ENCODE measurements at places on chromosomes 12 and 14. TPM values are rescaled to one million over a fixed set of nuclear protein-coding genes. Genes with fewer than 3 reads are reported as not detected.

BMP4 gene
- 21.5 TPM for total RNA-seq

RILPL1 gene
- 47.2 TPM for total RNA-seq

STRN3 gene
- 90.1 TPM for total RNA-seq

PRPH gene
- total RNA-seq, result 10.4 TPM

SELPLG gene
- 9.6 TPM for total RNA-seq

CFAP54 gene
- 5.8 TPM for total RNA-seq

P2RX2 gene
- 4.1 TPM for total RNA-seq

CLEC4A gene
- total RNA-seq, result 2.2 TPM

LRRC10 gene
- total RNA-seq, result not detected

GRCh38 chr14:101061411-101062064 lies 158.0 kb upstream of the RTL1 start:
- no peak overlapping the region for H3K4me3 ChIP-seq
- peaks cover 6% of the 10 kb centered on the region for H3K27me3 ChIP-seq
- no peaks in the 10 kb centered on the region for H3K4me1 ChIP-seq
- no peaks in the 10 kb centered on the region for H3K36me3 ChIP-seq
- no peak for DNase-seq
- no peak overlapping the region for H3K27ac ChIP-seq

DNA sequence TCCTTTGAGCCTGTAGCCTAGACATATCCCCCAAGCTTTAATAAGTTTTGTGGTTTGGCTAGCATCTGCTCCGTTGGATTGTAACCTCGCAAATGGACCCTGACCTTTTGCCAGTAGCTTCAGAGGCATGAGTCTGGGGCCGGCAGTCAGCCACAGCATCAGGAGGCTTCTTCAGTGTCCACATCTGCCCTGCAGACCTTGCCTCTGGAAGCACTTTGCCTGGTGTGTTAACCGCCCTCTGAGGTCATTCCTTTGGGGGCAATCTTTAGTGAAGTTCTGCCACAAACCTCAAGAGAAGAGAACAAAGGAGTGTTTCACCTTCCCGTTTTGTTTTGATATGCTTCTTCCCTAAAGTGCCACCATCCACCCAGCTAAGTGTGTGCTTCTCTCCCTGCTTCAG lies 71.4 kb downstream of the GNS start:
- peaks cover 18% of the 10 kb centered on the region for H3K36me3 ChIP-seq
- H3K4me3 ChIP-seq, result no peak overlapping the region
- peak overlapping the region; percentile 69 for H3K27ac ChIP-seq

DNA sequence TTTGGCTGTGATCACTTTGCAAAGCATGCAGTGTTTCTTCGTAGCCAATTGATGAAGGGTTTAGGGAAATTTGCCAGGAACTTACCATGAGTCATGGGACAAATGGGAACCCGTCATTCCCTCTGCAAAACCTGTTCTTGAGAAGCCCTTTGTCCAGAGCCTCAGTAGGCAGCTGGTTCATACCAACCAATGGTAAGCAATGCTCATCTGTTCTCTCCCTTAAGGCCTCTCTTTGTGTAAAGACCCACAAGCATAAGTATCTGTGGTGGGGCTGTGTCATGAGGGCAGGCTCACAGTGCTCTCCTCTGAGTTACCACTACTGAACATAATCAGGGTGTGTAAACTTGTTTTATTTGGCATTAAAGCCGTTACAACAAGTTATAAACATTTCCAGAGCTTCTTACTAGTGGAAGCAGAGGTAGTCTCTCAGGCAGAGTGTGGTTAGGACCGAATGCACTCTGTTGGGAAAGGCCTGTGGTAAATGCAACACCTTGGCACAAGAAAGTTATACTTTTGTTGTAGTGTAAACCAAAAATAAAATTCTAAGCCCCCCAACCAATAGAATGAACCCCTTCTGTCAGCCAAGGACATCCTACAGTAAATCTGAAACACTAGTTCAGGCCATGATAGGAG lies 119.8 kb downstream of the SINHCAF start:
- no peaks in the 10 kb centered on the region for H3K27me3 ChIP-seq
- H3K36me3 ChIP-seq, result no peaks in the 10 kb centered on the region
- peak; percentile 77 for DNase-seq
- H3K4me3 ChIP-seq, result no peak overlapping the region

- no peak for DNase-seq
- no peaks in the 10 kb centered on the region for H3K27me3 ChIP-seq
- H3K27ac ChIP-seq, result peak overlapping the region; percentile 49
- no peaks in the 10 kb centered on the region for H3K36me3 ChIP-seq
These were observed 134.2 kb downstream of the TGFB3 start for GRCh38 chr14:75847584-75847983.

GRCh38 chr12:47980779-47981495 lies 17.5 kb downstream of the TMEM106C start:
- H3K4me3 ChIP-seq, result no peak overlapping the region
- no peak overlapping the region for H3K27ac ChIP-seq
- H3K4me1 ChIP-seq, result no peaks in the 10 kb centered on the region
- H3K36me3 ChIP-seq, result no peaks in the 10 kb centered on the region
- H3K27me3 ChIP-seq, result no peaks in the 10 kb centered on the region

DNA sequence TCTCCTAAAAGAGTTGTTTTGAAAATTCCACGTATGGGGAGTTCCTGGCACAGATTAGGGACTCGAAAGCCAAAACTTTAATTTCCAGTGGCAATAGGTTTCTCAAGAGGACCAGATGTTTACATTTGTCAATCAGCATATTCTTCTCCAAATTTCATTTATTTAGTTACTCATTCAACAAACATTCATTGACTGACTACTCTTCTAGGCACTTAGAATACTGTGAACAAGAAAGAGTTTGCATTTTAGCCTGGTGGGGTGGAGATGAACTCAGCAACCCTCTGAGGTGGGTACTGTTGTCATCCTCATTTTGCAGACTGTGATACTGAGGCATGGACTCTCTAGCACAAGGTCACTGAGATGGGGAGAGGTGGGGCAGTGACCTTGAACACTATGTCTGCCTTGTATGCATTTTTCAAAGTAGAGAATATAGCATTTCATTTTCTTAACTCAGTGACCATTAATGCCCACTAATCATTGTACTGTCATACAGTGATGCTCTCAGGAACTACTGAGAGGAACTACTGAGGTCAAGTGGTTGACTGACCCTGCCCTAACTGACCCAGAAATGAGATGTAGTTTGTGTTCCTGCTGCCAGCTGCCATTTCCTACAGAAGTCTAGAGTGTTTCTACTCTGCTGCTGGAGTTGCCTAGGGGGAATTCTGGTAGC lies 2.2 kb downstream of the L3HYPDH start:
- H3K27me3 ChIP-seq, result no peaks in the 10 kb centered on the region
- no peak for DNase-seq

DNA sequence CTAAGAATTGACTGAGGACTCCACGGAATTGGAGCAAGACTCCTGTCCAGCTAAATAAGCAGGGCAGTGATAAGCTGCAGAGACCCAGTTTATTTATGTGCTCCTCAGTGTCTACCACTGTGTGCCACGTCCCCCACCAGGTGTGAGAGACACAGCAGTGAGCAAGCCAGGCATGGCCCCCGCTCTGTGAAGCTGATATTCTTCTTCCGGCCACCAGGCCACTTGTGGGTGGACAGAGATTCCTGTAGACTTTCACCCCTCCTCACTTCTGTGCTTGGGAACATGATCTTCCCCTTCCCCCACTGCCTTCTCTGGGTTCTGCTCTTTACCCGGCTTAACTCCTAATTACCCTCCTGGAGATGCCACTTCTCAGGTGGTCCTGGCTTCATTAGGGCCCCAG lies 21.3 kb downstream of the BRAP start:
- H3K27ac ChIP-seq, result no peak overlapping the region
- H3K4me1 ChIP-seq, result no peaks in the 10 kb centered on the region
- no peaks in the 10 kb centered on the region for H3K27me3 ChIP-seq
- no peak for DNase-seq

DNA sequence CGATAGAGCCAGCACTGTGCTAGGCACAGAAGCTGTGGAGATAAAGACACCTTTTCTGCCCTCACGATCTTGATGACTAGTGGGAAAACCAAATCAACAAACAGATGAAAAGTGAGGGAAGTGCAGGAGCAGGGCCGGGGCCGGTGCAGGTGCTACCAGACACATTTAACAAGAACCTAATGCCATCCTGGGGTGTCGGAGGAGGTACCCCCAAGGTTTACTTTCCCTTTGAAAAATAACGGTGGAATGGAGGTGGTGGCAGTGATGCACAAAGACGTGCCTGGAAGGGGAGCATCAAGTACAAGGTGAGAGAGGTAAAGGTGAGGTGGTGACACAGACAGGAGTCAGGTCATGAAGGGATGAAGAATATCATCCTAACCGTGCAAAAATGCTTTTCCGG lies 22.1 kb downstream of the SLC6A13 start:
- no peaks in the 10 kb centered on the region for H3K36me3 ChIP-seq
- H3K27me3 ChIP-seq, result peaks cover 16% of the 10 kb centered on the region
- H3K27ac ChIP-seq, result no peak overlapping the region
- H3K4me1 ChIP-seq, result no peaks in the 10 kb centered on the region
- H3K4me3 ChIP-seq, result no peak overlapping the region

GRCh38 chr12:571795-572531 lies 91.3 kb downstream of the NINJ2 start:
- peak overlapping the region; percentile 95 for H3K27ac ChIP-seq
- H3K36me3 ChIP-seq, result no peaks in the 10 kb centered on the region
- H3K4me3 ChIP-seq, result no peak overlapping the region
- peaks cover 55% of the 10 kb centered on the region for H3K4me1 ChIP-seq
- no peak for DNase-seq

DNA sequence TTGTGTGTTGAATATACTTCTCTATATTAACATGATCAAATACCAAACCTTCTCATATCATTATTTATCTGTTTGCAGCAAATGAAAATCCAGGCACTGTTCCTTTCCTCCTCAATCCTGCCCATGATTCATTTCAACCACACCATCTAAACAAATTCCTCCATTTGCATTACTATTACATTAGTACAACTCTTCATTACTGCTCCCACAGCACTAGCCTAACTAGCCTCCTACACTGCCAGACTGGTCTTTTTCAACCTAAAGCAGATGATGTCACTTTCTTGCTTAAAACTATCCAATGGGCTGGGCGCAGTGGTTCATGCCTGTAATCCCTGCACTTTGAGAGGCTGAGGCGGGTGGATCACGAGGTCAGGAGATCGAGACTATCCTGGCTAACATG lies 117.3 kb upstream of the MYF6 start:
- H3K27ac ChIP-seq, result no peak overlapping the region
- H3K4me3 ChIP-seq, result no peak overlapping the region
- H3K36me3 ChIP-seq, result no peaks in the 10 kb centered on the region
- DNase-seq, result no peak

DNA sequence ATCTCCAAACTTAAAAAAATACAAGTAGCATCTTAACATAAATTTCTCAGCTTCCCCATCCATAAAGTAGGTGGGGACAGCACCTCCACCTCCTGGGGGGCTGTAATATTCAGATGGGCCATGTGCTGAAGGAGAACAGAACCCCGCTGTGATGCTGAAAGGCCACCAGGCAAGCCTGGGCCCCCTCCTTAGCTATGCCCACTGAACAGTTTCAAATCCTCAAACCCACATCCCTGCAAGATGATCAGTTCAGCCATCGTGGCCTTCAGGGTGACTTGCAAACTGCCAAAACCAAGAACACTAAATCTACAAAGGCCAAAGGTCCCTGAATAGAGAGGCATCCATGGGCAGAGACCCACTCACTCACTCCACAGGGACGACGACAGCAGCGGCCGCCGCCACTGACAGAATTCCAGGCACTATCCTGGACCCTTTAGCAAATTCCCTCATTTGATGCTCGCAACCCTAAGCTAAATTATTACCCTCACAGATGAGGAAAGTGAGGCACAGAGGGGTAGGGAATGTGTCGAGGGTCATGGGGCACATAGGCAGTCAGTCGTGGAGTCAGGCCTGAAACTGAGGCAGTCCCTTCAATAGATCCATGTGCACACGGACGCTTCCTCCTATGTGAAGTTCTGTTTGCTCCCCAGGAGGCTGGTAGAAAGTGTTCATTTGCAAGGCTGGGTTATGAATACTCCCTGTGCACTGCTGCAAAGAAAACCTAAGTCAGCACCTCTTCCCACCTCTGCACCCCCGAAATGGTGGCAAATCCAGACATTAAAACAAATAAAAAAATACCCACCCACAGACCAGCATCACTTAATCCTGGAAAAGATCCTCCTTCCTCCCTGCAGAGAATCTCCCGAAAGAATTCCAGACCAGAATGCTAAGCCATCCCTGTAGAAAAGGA lies 5.9 kb downstream of the ITPK1 start:
- H3K27ac ChIP-seq, result no peak overlapping the region
- no peaks in the 10 kb centered on the region for H3K36me3 ChIP-seq
- H3K4me3 ChIP-seq, result no peak overlapping the region
- H3K4me1 ChIP-seq, result peaks cover 95% of the 10 kb centered on the region
- no peak for DNase-seq

GRCh38 chr14:96614481-96614881 lies 112.3 kb downstream of the PAPOLA start:
- H3K4me3 ChIP-seq, result no peak overlapping the region
- peaks cover 3% of the 10 kb centered on the region for H3K27me3 ChIP-seq
- H3K4me1 ChIP-seq, result no peaks in the 10 kb centered on the region
- H3K36me3 ChIP-seq, result no peaks in the 10 kb centered on the region
- no peak for DNase-seq

DNA sequence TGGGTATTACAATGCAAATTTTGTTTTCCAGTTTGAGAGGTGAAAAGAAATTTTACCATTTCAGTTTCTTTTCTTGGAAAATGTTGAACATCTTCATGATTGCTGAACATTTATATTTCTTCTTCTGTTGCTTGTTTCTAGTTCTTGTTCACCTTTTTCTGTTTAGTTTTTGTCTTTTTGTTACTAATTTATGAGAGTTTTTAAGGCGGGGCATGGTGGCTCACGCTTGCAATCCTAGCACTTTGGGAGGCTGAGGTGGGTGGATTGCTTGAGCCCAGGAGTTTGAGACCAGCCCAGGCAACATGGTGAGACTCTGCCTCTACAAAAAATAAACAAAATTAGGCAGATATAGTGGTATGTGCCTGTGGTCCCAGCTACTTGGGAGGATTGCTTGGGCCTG lies 10.7 kb downstream of the KIF5A start:
- H3K27me3 ChIP-seq, result no peaks in the 10 kb centered on the region
- DNase-seq, result no peak
- no peak overlapping the region for H3K4me3 ChIP-seq
- H3K36me3 ChIP-seq, result no peaks in the 10 kb centered on the region
- no peak overlapping the region for H3K27ac ChIP-seq

- H3K27ac ChIP-seq, result peak overlapping the region; percentile 43
- H3K36me3 ChIP-seq, result no peaks in the 10 kb centered on the region
- no peaks in the 10 kb centered on the region for H3K27me3 ChIP-seq
- H3K4me3 ChIP-seq, result no peak overlapping the region
- peaks cover 14% of the 10 kb centered on the region for H3K4me1 ChIP-seq
- no peak for DNase-seq
These were observed 47.5 kb downstream of the ZNF664 start for GRCh38 chr12:124020514-124020949.

- H3K36me3 ChIP-seq, result no peaks in the 10 kb centered on the region
- DNase-seq, result no peak
- H3K4me1 ChIP-seq, result no peaks in the 10 kb centered on the region
- H3K4me3 ChIP-seq, result no peak overlapping the region
- no peaks in the 10 kb centered on the region for H3K27me3 ChIP-seq
These were observed 234.9 kb downstream of the KTN1 start for GRCh38 chr14:55814873-55815272.

GRCh38 chr14:31207287-31207754 lies 272 bp downstream of the HECTD1 start:
- peaks cover 15% of the 10 kb centered on the region for H3K36me3 ChIP-seq
- H3K27me3 ChIP-seq, result no peaks in the 10 kb centered on the region
- peak overlapping the region; percentile 77 for H3K4me3 ChIP-seq
- peaks cover 53% of the 10 kb centered on the region for H3K4me1 ChIP-seq
- peak; percentile 96 for DNase-seq

Measured in esophagus muscularis mucosa (tissue), 4 donors.